Stimulated activated CD4-positive, alpha-beta T cell treated with anti-CD3 and anti-CD28 coated beads, Interleukin-4, amount 100 ng/mL, for 1 hour (primary cell): ENCODE measurements at places on chromosomes 5 and 9.

DNA sequence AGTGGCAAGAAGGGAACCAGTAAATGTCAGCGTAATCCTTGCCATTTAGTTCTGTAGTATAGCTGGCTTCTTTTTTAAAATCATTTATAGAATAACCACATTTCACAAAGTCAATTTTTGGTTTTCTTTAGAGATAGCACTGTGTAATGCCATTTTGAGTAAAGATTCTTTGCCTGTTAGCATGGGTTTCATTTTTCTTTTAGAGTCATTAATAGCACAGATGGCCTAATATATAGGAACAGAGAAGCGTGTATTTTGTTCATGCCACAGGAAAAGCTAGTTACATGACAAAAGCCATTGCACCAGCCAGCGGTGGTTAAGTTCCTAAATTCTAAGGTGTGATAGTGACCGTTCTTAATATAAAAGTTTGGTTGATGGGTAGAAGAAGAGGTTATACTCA, 1363.9 kb downstream of the MAT2B start:
- DNase-seq = no peak

DNA sequence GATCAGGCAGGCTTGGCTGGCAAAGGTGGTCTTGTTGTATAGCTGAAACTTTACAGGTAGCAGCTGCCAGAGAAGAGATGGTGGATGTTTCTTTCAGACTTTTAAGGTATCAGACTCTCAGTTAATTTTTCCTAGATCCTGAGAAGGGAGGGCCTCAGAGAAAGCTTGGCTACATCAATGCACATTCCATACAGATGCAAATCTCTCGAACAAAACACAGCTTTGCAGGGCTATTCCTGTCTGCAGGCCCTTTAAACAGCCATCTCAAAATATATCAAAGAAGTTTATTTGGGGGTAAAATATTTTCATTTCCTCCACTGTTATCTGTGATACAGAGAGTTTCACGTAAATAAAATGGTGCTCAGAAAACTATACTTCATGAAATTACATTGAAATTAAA, 1584.4 kb downstream of the EFNA5 start:
- no peak for DNase-seq

DNA sequence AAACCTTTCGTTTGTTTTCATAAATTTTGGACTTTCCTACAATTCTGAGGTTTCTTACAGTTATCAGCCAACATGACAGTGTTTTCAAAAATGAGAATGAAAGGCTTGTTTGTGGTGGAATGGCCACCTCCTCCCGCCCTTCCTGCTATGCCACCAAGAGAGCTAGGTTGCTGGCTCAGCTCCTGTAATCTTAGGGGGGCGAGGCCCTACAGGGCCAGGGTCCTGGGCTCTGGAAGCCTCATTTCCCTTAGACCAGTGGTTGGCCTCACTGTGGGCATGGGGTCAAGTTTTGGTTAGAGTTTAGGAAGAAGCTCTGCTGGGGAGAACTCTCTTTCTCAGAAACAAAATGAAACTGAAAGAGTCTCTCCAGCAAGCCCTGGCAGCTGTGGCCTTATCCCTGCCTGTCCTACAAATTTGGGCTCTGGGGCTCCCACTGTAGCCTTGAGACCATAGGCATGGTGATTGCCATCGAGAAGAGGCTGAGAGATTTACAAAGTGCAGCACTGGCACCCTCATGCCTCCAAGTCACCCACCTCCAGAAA, 66.2 kb downstream of the IRX1 start:
- DNase-seq = no peak

DNA sequence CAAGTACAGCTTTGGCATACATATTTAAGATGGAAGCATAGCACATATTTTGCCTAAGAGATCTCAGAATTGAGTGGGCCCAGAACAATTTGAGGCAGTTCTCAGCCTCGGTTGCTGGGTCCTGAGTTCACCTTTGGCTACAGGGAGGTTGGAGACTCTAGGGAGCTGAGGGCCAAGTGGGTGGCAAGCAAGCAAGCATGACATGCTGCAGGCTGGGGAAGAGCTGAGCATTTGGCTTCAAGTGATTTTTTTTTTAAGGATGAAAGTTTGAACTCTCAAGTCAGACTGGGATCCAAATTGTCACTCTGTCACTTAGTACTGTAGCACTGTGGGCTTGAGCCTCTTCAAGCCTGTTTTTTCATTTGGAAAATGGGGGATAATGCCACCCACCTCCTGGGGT, 160.5 kb downstream of the MED27 start:
- no peak for DNase-seq

- no peak for DNase-seq
Measured at GRCh38 chr5:132211787-132212186, 15.9 kb downstream of the P4HA2 start.

DNA sequence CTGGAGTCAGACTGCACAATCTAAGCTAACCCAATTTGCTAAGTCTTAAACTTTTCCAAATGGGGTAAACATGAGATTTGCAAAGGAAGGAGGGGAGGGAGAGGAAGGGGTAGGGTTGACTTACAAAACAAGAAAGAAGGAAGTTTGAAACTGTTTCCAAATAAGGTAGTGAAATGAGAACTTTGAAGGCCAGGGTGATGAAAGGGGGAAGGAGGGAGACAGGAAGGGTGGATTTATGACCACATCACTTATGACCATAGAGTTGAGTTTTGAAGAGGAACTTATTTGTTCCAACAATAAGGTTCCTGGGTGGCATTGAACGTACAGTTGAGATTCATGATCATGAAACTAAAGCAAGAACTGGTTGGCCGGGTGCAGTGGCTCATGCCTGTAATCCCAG, 72.5 kb upstream of the DAPK1 start:
- no peak for DNase-seq

GRCh38 chr9:806285-807156, 35.0 kb upstream of the DMRT1 start:
- DNase-seq = no peak

DNA sequence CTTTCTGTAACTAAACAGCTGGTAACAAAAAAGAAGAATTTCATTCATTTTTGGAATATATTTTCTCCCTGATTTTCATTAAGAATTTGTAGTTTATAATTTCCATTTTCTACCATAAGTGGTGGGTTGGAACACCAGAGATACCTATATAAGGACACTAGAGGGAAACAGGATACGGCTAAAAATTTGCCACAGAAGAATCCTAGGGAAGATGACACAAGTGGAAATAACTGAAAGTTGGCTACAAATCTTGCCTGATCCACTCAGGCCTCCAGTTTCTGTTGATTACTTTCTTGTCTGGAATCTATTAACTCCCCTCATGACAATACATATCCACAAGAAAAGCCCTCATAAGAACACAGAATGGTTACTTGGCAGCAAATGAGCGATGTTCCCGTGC, 46.8 kb downstream of the FREM1 start:
- DNase-seq = no peak

GRCh38 chr5:175556794-175557193, 78.4 kb downstream of the SFXN1 start:
- no peak for DNase-seq

GRCh38 chr5:50547303-50547702, 106.2 kb upstream of the EMB start:
- DNase-seq = no peak

- DNase-seq = no peak
Measured at GRCh38 chr9:80789831-80790230, 899.5 kb downstream of the TLE1 start.

GRCh38 chr5:132260051-132260450, 2.6 kb downstream of the PDLIM4 start:
- no peak for DNase-seq

- DNase-seq = no peak
Measured at GRCh38 chr9:115629879-115630840, 512.2 kb upstream of the TNC start.

DNA sequence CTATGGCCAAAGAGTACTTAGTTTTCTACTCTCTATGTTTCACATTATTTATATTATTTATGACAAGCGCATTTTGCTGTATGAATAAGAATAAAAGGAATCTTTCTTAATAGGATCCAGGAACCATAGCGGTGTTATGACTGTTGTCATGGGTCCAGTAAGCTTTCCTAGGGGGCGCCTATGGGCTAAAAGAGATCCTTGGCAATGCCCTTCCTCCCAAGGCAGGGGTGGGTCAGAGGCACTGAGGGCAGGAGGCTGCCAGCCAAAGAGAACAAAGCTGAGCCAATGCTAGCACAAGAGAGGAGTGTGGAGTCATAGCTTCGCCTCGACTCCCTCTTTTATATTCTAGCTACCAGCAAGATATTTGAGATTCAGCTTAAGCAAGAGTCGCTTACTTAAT, 98.4 kb upstream of the GNAQ start:
- DNase-seq = no peak

DNA sequence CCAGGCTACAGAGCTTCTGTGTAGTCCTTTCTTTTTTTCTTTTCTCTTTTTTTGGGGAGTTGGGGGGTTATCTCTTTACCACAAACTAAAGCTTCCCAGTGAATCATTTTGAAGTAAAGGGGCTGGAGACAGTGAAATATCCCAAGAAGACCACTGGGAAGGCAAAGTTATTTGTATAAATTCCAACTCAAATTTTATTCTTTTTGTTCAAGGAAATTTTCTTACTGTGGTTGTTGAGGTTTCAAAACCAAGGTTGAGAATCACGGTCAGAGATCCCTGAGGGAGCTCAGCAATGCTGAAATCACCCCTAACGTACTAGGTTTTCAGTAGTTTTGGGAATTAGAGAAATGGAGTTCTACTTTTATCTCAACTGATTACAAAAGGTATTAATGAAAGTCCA, 175.7 kb downstream of the ARHGEF28 start:
- DNase-seq = no peak

DNA sequence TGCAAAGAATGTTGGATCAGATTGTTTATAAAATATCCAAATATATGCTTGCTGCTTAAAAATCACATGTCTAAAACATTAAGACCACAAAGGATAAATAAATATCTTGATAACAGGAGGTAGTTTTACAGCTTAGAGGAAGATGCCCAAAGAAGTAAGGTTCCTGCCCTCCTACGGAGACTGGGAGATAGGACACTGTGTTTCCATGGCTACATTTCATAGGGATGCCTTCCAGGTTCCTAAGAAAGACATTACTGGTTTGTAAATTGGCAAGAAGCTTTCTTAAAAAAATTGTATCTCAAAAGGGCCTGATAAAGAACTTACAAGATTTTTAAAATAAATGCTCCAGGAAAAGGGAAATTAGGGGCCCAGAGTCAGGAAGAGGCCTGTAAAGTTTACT, 437.2 kb downstream of the HINT1 start:
- DNase-seq = no peak

DNA sequence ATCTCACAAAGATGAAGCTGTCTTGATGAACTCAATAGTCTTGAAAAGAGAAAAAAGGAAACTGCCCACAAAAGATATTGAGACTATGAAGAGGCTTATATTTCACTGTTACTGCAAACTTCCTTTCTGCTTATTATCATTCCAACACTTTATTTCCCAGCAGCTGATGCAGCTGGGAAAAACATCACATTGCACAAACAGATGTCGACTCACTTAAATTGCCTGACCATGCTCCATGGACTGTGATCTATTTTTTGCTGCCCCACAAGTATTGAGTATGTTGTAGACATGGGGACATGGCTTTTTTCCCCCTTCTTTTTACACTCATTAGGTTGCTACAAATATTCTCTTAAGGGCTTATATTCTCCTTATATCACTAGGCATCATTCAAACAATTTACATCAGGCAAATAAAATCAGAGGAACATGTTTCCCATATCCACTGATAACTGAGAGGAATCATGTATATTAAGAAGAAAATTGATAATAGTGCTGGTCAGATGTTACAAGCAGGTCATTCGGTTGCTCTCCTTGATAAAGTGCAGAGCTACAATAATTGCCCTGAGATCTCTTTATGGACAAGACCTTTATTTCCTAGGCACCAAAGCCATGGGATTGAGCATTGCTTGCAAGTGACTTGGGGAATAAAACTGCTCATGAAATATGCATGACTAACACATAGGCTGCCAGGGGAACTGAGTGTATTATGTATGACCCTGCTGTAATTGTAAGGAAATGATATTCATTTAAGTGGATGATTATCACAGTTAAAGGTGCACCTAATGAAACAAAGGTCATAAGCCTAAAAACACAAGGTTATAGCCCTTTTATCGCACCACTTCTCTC, 509.9 kb downstream of the ZNF608 start:
- no peak for DNase-seq

DNA sequence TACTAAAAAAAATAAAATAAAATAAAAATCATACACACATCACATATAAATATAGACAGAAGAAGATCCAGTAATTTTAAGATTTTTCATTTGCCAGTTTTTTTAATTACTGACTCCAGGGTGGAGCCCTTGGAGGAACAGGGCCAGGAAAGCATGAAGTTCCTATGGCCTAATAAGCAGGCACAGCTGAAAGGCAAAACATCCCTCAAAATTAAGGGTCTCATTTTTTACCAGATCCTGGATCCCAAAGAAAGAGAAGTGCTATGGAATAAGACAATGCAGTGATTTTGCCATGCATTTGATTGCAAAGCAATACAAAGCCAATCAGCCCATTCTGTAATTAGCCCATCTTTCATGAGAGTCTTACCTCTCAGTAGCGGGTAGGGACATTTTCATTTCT, 11.3 kb upstream of the DTWD2 start:
- no peak for DNase-seq

GRCh38 chr9:97491216-97491999, 10.1 kb upstream of the TMOD1 start:
- no peak for DNase-seq

DNA sequence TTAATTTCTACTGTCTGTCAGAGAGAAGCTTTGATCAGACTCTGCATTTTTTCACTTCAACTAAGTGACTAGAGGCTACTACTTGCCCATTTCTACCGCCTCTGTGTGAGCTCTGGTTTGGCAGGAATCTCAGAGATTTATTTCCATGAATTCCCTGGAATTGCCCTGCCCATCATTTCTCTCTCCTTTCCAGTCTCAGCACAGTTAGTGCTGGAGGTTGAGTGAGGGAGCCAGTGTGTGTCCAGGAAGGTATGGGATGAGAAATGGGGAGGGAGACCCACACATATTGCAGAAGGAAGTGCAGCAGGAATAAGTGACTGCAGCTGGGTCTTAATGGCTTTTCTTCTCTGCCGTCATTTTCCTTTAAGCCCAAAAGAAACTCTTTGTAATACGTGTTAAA, 443.1 kb upstream of the ZNF462 start:
- DNase-seq = no peak

- DNase-seq = no peak
Measured at GRCh38 chr9:125772740-125773139, 25.6 kb downstream of the PBX3 start.

GRCh38 chr5:16867577-16867953, 68.5 kb downstream of the MYO10 start:
- no peak for DNase-seq

GRCh38 chr5:72849546-72849945, 33.1 kb downstream of the TNPO1 start:
- DNase-seq = no peak

DNA sequence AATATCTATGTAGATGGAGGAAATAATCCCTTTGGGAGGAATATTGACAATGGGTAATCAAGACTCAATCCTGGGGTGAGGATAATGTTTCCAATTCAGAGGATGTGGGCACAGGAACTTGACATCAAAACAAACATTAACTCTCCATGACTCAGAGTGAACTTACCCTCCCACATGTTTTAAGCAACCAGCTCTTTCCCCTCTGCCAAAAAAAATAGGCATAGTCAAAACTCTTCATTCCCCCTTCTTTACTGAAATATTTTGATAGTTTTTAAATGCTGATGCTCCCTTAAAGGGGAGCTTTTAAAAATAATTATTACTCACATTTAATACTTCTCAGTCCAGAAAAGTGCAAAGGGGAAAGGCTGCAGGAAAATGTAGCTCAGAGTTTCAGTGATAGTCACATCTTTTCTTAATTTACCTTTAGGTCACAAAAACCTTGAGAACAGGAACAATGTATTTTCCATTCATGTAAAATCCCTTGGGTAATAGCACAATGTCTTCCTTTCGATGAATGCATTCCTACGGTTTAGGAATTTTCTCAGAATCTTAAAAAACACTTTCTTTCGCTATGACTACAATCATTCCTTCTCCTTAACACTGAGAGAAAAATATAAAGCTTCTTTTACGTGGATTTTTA, 298.4 kb upstream of the GRAMD2B start:
- DNase-seq = no peak
